ENCODE measurements at places on chromosomes 12 and 14.

- no peak for DNase-seq
Observed at GRCh38 chr14:61455351-61455750, 134.0 kb downstream of the PRKCH start.

DNA sequence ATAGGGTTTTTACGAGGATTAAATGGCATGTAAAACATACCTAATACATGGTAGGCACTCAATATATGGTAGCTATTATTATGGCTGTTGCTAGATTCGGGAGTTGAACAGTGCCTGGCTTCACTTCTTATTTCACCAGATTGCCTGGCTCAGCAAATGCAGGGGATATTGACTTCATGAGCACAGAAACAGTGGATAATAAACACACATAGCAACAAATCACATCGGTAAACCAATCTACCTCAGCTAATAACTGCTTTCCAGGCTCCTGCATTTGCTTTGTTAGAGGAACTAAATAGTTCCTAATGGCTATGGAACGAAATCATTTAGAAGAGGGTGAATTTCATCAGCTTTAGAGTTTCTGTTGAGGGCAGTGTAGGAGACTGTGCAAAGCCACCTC, 105.2 kb upstream of the TMCC3 start:
- DNase-seq: no peak

- no peak for DNase-seq
Observed at GRCh38 chr14:66041582-66041981, 444.6 kb upstream of the CCDC196 start.

DNA sequence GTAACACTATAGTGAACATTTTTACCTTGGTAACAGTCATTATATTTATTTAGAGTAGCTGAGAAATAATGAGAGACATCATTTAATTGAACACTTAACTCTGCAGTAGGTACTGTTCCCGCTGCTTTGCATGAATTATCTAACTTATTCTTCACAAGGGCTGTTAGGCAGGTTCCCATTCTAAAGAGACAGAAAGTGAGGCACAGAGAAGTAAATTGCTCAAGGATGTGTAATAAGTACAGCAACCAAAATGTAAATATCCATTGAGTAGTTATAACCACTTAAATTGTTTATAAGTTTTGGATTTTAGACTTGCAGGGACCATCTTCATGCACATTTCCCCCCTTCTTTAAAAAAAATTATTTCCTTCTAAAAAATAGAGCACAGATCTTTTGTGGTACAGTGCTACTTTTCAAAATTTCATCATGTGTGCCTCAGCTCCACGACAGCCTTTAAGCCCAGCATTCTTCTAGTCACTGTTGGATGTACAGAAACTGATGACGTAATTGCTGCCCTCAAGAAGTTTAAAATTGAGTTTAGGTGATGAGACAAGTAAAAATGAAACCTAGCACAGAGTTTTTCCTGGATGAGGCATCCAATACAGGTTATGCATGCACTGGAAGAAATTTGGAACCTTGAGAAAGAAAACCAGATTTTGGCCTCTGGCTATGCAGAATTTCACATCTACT, 6.0 kb upstream of the MANSC4 start:
- DNase-seq: no peak

DNA sequence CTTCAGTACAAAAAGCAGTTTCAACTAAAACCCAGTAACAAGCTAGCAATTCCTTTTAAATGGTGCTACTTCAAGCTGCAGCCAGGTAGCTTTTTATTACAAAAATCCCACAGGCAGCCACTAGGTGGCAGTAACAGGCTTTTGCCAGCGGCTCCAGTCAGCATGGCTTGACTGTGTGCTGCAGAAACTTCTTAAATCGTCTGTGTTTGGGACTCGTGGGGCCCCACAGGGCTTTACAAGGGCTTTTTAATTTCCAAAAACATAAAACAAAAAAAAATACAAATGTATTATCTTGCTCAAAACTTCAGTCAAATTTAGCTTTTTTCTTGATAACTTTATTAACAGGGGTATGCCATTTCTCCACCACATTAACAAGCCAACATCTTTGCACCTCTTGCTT, 3.6 kb upstream of the CLEC4E start:
- DNase-seq: peak; percentile 46

DNA sequence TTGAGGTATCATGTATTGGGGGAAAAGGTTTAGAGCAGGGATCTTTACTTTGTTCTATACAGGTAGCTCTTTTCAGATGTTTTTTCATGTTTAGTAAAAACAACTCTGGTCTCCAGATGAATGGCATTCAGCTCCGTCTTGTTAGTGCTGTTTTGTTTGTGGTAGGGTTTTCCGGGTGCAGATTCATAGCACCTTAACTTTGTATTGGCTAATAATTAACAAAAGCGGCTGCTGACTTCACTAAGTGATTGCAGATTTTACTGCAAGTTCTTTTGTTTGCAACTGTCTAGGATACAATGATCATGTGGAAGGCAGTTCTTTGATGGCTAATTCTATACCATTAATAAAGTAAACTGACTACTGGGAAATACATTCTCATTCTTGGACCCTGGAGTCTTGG, 32.2 kb upstream of the BHLHE41 start:
- DNase-seq: no peak

DNA sequence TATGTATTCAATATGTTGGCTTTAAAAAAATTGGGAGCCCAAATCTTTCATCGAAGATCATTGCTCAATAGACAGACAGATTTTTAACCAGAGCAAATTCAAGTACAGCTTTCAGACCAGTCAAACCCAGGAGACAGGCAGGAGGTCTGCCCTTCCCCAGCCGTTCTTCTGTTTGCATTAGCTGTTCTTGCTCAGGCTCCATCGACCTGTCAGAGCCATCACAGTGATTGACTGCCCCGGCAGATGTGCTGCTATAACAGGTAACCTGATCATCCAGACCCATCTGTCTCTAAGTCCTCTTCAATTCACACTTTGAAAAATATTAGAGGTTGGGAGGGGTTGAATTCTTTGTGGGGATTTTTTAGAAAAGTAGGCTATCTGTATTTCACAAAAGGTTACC, 453.5 kb downstream of the FOXG1 start:
- no peak for DNase-seq

DNA sequence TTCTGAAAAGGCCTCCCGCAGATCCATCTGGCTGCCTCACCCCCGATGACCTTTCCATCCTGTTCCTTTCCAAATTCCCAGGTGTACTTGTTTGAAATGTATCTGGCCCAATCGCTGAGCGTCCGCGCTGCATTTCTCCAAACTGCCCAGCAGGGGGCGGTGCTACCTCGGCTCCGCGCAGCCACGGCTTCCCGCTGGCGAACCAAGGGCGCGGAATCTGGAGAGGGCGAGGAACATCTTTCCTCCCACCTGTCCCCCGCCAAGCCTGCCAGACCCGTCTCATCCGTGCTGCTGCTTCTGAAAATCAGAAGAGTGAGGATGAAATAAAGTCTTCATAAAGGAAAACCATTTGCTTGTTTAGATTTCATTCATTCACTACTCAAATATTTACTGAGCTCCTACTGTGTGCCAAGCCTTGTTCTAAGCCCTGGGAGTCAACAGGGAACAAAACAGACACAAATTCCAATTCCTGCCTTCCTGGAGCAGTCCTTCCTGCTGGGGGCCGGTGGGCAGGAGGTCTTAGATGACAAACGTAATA, 16.8 kb upstream of the MYL2 start:
- peak; percentile 30 for DNase-seq

DNA sequence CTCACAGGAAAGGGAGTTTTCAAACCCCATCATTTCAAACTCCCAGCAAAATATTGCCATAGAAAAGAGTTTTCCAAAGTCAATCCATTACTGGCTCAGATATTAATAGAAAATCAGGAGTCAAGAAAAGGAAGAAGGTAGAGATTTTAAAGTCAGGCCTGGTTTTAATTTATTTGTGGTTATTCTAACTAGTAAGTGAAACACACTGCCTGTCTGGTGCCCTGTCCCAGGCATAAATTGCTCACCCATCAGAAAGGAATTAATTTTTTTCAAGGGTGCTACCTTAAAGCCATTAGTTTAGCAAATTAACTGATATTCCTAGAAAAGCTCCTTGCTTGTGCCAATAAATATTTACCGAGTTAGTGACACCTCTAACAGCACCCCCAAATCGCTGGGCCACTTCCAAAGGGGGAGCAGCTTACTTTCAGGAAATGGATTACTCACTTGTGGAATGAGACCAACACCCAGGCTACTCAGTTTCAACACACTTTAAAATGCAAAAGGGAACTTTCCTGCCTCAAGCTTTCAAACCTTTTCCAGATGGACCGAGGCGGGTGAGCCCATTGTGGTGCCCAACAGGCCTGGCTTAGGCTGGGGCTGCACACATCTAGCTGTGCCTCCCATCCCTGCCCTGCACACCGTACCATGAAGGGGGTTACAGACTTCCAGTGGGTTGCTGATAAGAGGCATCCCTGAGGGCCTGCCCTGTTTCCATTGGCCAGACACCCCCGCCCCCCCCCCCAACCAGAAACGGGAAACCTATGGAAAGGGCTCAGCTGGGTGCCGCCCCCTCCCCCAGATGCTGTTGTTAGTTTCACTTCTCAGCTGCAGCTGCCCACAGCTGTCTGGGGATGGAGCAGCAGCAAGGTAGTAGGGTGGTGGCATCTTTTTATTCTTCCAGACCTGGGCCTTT, 117.2 kb downstream of the SAMD4A start:
- no peak for DNase-seq

DNA sequence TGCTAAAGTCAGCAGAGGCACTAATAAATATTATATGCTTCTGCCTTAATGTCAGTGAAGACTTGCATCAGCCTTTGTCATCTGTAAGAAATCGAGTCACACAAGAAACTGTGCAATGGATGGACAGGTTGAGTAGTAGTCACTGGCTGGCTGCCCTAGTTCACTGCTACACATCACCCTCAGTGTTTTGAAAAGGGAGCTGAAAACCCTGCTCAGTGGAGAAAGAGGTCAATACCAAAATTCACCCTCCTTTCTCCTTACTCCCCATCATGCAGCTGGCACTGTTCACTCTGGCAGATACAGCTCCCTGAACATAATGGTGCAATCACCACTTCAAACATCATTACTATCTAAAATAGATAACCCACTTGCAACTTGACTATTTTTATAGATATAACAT, 6.6 kb downstream of the ANKS1B start:
- DNase-seq: no peak

DNA sequence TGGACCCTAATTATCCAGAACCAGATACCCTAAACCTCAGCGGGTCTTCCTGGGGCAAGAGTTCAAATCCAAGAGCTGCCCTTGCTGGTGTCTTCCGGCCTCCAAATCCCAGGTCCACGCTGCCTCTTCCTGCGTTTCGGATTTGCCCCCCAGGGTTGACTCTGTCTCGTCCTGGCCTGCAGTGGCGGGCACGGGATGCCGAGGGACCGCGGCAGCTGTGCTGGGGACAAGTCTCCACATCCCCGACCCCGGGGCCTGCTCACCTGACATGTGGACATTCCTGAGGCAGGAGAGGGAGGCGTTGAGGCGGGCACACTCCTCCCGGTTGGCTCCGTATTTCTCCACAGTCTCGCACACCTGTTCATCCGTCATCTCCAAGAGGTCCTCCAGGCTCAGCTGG, 113.6 kb downstream of the KSR2 start:
- DNase-seq: no peak

DNA sequence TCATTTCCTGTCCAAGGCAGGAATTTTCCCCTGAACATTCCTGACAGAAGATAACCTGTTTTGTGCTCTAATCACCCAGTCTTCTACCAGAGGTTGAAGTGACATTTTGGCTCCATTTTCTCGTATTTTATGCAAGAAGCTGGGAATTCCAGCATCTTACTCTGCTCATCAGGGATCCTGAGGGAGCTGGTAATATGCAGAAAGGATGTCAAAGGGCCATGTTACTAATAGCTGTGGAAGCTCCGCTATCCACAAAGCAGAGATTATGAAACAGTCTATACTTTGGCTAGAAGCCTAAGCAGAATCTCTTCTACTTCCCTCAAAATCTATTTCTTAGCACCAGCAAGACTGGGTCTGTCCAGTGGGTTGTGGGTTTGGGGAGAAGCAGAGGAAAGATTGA, 613.0 kb downstream of the DIO2 start:
- DNase-seq: no peak

GRCh38 chr14:61560323-61560722, 135.0 kb upstream of the HIF1A start:
- no peak for DNase-seq

GRCh38 chr14:71833476-71833875, 98.8 kb upstream of the RGS6 start:
- no peak for DNase-seq

DNA sequence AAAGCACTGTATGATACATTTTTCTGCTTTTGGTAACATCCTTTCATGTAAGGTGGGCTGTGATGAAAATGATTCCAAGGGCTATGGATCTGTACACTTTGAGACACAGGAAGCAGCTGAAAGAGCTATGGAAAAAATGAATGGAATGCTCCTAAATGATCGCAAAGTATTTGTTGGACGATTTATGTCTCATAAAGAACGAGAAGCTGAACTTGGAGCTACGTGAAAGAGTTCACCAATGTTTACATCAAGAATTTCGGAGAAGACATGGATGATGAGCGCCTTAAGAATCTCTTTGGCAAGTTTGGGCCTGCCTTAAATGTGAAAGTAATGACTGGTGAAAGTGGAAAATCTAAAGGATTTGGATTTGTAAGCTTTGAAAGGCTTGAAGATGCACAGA, 22.1 kb upstream of the SRGAP1 start:
- no peak for DNase-seq

- no peak for DNase-seq
Observed at GRCh38 chr12:12323591-12323990, 26.5 kb downstream of the MANSC1 start.

DNA sequence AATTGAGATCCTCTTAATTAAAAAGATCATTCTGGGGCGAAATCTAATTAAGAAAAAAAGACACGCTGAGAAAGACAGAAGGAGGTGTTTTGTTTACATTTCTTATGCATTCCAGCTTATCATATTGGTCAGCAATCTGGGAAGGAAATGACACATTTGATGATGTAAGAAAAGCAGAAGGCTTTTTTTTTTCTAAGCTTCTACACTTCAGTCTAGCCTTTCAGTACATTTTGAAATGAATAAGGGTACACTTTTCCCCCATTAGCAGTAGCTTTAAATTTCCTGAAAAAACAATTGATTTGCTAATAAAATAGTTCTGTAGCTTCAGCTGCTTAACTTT, 5.9 kb upstream of the GSC start:
- DNase-seq: no peak

DNA sequence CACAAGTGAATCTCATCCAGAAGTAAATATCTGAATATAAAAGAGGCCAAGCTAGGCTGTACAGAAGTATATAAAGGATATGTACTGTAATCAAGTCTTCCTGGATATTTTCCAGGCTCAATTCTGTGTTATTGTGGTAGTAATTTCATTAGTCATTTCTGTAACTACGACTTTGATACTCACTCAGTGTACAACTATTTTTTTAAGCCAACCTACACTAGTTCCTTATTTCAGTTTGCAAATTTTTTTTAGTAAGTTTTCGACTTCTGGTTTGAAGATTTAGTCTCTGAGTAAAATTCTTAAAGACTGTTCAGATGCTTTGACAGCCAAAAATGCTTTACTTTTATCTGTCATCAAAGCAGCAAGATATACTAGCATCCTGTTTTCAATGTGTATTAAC, 130.8 kb downstream of the CAPZA3 start:
- DNase-seq: no peak

Measured in activated T-helper 1 cell treated with Interleukin-2 at 50 U/mL for 16 hours (primary cell).